ENCODE measurements at places on chromosomes 6 and 20.

GRCh38 chr6:32182555-32182981 is 1.5 kb downstream of the AGER start:
- no peak for DNase-seq

GRCh38 chr20:16864069-16864468 is 115.9 kb downstream of the OTOR start:
- DNase-seq = no peak

DNA sequence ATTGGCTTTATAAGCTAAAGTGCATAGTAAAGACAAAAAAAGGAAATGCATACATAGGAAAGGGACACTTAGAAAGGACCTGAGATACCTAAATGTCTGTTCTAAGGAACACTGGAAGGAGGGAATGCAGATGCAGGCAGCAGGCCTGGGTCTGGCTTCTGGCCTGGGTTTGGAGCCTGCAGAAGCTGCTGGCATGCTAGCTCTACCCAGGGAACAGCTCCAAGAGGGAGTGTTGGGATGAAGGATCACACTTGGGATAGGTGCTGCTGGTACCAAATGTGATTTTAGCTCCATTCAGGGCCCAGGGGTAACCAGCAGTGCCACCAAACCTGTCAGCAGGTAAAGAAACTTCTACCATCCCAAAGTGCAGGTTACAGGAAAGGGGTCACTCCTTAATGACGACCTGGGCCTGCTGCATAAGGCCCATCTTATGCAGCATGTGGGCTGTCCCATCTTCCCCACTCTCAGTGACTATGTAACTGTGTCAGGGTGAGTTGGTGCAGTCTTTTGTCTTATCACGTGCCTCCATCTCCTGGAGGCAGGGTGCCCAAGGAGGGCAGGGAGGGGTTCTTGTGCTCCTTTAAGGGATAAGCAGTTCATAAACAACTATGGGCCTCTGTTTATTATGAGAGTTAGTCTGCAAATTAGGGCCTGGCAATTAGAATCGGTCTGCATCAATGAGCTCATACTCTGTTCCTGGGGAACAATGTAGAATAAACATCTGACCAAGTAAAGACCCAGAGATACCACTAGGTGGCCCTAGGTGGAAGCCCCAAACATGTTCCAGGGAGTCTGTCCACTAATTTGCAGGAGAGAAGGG is 26.9 kb downstream of the DDX27 start:
- DNase-seq = no peak

DNA sequence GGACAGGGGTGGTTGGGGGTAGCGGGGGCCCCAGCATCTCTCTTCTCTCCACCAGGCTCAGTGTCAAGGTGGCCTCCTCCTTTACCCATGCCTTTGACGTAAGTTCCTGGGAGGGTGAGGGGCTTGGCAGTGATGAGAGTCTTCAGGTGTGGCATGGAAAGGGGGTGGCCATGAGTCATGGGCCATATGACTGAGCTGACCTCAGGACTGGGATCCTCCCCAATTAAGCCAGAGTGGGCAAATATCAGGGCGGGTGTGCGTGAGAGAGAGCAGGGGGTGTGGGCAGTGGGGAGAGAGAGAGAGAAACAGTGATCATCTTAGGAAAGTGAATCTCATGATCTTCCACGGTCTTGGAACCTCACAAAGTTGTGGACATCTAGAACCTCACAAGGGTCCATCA is 8.2 kb upstream of the BPIFB4 start:
- no peak for DNase-seq

- DNase-seq = no peak
Measured at GRCh38 chr6:166542580-166542912, 43.9 kb downstream of the RAMACL start.

- DNase-seq = no peak
Measured at GRCh38 chr6:25174678-25175077, 104.5 kb upstream of the CARMIL1 start.

- DNase-seq = no peak
Measured at GRCh38 chr6:129645106-129645829, 64.7 kb downstream of the ARHGAP18 start.

- peak; percentile 10 for DNase-seq
Measured at GRCh38 chr6:15621203-15622044, 41.4 kb downstream of the DTNBP1 start.

GRCh38 chr6:81026041-81026553 is 726.4 kb downstream of the TENT5A start:
- DNase-seq = no peak

DNA sequence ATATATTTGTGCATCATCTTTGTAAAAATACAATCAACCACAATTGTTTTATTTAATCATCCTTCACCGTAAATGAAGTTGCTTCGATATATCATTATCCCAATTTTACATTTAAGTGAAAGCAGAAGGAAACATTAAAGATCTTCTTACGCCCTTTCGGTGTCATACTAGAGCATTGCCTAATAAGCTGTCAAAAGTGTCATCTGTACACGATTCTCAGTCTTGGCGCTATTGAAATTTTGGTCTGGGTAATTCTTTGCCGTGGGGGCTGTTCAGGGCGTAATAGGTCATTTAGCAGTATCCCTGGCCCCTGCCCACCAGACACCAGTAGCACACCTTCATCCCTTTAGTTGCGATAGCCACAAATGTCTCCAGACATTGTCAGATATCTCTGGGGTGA is 40.4 kb upstream of the TMEM170B start:
- no peak for DNase-seq

DNA sequence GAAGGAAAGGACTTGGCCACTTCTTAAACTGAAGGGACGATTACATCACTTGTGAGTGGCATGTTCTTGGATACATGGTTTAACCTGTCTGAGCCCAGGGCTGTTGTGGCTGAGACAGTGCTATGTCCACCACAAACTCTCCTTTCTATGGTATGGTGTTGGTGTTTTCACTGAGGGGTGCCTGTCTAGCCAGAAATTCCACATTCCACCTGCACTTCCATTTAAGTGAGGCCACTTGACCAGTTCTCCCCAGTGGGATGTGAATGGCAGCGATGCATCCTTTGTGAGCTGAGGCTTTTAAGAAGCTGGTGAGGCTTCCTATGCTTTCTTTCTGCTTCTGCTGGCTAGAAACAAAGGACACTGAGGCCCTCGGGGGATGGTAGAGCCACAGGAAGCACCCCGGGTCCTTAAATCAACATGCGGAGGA is 151.4 kb upstream of the CHD6 start:
- no peak for DNase-seq

- no peak for DNase-seq
Measured at GRCh38 chr6:90468080-90468479, 118.8 kb downstream of the MAP3K7 start.

DNA sequence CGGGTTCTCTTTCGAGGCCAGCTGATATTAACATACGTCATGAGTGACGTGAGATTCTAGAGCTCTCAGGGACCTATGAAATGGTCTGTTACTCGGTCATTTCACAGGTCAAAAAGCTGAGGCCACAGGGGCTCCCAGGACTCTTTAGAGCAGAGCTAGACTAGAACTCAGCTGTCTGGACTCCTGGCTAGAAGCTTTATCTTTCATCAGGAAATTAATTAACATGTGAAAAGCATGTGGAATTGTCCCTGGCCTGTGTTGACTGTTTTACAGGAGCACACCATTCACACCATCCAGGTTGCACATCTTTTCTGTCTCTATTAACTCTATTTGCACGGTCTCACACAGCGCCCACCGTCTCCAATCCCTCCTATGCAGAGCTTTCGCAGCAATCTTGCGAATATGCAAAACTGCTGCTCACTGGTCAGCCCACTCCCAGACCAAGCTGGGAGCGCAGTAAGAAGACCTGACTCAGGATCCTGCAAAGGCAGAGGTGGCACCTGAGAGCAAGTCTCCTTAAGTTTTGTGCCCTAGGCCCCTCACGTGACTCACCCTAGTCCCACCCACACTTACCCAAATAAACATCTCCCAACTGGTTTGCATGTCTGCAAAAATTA is 522.5 kb downstream of the CD83 start:
- no peak for DNase-seq

DNA sequence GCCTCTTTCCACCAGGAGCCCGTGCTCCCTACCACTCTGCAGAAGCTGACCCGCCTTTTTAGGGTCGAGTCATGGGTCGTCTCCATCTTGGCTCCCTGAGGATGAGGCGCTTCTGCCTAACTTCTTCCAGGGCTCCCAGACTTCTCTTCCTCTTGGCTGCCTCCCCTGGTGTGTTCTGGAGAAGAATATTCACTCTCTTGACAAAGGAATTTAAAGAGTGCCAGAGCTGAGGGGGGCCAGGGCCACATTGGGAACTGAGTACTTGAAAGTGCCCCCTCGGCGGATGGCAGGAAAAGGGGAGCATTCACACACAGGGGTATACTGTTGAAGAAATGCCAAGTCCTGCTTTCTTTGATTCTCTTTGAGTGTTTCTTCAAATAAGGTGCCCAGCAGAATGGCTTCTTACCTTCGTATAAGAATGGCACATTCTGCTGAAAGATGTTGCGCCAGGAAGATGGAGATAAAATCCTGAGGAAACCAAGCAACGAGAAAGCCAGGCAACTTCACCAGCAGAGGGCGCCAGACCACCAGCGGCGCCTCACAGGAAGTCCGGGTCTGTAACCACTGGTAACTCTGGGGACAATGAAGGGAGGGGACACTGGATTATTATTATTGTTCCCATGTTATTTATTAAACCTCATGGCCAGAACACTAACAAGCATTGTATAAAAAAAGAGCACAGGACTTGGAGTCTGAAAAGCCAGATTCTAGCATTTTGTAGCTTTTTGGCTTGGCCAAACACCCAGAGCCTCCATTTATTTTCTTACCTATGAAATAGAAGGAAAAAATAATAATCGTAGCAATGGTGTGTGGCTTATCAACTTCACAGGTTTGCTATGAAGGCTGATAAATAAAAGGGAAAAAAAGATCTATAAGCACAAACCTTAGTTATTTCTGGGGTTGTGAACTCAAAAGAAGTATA is 176.7 kb downstream of the HACE1 start:
- peak; percentile 62 for DNase-seq

- DNase-seq = no peak
Measured at GRCh38 chr20:45782890-45783289, 8.8 kb downstream of the WFDC3 start.

DNA sequence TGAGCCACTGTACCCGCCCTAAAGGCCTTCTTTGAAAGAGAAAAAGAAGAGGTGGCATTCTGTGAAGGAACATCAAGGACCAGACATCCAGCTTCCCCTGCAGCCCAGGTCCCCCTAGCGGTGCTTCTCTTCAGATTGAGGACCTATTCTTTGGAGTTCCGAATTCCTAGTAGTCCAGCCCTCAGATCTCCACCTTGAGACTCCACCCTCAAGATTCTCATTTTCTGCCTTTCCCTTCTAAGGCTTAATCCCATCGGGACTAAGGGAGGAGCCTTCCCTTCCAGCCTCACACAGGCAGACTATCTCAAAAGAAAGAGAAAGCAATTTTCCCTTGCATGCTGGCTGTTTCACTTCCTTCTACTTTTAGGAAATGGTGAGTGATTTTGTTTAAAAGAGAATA is 32.5 kb downstream of the MUC22 start:
- peak; percentile 14 for DNase-seq

DNA sequence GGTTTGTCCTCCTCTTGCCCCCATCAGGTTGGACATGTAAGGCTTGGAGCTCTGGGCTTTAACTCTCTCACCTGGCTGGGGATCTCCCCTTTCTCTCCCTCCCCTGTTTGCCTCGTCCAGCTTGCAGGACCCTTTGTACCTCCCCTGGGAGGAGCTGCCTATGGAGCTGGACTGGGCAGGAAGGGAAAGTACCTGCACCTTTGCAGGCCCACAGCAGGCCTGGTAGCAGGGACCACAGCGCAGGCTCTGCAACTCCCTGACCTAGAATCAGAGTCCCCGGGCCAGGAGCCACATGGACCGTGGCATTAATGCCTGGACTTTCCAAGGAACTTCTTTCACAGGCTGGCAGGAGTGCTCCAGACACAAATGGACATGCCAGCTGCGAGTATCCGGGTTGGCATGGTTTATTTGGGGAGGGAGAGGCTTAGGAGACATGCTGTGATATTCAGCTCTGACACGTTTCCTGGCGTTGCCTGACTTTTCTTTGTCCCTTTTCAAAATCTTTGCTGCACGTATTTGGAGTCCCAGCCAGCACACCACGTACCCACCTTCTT is 268.5 kb upstream of the EXOC2 start:
- DNase-seq = no peak

- no peak for DNase-seq
Measured at GRCh38 chr20:37917461-37917860, 14.5 kb downstream of the VSTM2L start.

- no peak for DNase-seq
Measured at GRCh38 chr6:96861588-96861987, 24.3 kb upstream of the GPR63 start.

DNA sequence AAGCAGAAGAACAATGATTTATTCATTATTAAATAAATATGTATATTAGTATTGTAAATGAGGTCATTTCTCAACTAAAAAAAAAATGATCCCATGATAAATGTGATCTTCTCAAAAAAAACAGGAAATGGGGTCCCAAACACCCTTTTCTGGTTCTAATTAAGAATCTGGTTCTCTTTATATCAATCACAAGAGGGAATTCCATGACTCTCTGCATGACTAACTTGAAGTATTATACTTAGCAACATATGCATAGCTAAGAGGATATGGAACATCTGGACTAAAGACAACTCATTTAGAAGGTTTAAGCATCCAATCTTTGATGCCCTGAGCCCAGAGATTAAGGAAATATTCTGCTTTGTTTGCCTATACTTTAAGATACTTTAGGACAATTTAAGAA is 89.7 kb upstream of the EMILIN3 start:
- no peak for DNase-seq

DNA sequence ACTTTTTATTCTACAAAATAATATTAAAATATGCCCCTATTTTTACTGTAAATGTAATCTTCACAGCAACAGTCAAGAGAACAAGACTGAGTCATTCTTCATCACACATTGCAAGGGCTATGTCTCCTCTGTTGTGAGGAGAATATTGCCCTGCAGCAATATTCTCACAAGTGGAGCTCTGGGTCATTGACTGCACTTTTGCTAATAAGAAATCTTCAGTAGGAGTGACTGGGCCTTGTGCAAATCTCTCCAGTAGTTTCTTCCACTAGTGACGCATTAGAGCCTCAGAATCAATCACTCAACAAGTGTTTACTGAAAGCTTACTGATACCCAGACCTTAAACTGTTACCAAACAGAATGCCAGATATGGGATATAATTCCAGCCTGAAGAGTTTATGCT is 49.1 kb downstream of the LAMA2 start:
- DNase-seq = no peak

DNA sequence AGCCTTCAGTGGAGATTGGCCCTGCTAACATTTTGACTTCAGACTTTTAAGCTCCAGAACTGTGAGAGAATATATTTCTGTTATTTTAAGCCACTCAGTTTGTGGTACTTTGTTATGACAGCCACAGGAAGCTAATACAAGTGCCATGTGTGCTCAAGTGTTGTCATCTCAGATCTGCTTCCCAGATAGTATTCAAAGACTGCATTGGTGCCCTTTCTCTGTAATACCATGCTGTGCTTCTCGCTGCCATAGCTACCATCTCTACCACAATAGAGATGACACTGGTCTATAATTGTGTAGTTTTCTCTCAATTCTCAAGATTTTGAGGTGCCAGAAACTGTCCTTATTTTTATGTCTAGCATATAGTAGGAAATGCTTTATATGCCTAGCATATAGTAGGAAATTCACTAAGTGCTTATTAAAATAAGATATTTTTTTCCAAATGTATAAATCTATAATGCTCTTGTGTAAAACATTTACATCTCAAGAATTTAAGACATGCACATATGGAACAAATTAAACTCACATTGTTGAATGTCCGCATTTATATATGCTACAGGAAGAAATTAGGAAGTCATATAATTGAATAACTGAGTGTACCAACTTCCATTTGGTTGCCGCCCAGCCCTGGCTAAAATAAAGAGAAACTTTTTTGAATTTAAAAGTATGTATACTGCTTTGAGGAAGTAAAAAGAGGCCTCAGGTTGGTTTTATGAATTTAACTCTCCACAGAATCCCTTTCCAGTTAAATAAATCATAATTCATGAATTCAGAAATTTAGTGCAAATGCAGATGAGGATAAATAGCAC is 77.6 kb downstream of the TPBG start:
- no peak for DNase-seq
